ENCODE measurements at places on chromosomes 6 and 20. TPM values are rescaled to one million over a fixed set of nuclear protein-coding genes. Genes with fewer than 3 reads are reported as not detected.

The SLC22A1 gene
- not detected for polyA plus RNA-seq

The HTR1E gene
- 4.1 TPM for polyA plus RNA-seq

The OPRM1 gene
- polyA plus RNA-seq: not detected

The GRIK2 gene
- 0.97 TPM for polyA plus RNA-seq

The HMGN4 gene
- polyA plus RNA-seq: 53.5 TPM

The COL9A3 gene
- polyA plus RNA-seq: 3.0 TPM

The HLA-DRA gene
- 118 TPM for polyA plus RNA-seq

The SLC17A1 gene
- not detected for polyA plus RNA-seq

The ENPP5 gene
- polyA plus RNA-seq: 8.2 TPM

The PHACTR3 gene
- polyA plus RNA-seq: 13.0 TPM

The OR2H2 gene
- polyA plus RNA-seq: not detected

The NEURL2 gene
- 11.8 TPM for polyA plus RNA-seq

The RAET1L gene
- polyA plus RNA-seq: not detected

The TFEB gene
- polyA plus RNA-seq: 2.8 TPM

The GNAS-AS1 gene
- polyA plus RNA-seq: 0.22 TPM

The ELOVL2 gene
- polyA plus RNA-seq: 0.18 TPM

The ZNF311 gene
- 1.4 TPM for polyA plus RNA-seq

The OR2J2 gene
- polyA plus RNA-seq: not detected

The CAPN11 gene
- 0.38 TPM for polyA plus RNA-seq

The KIAA0408 gene
- 2.1 TPM for polyA plus RNA-seq

The PRSS35 gene
- polyA plus RNA-seq: 11.3 TPM

The LY6G6C gene
- polyA plus RNA-seq: not detected

The TBC1D20 gene
- 37.7 TPM for polyA plus RNA-seq

The LAMA2 gene
- 67.6 TPM for polyA plus RNA-seq

The ADGRF1 gene
- not detected for polyA plus RNA-seq

The GABRR1 gene
- polyA plus RNA-seq: not detected

The MAS1L gene
- polyA plus RNA-seq: 0.15 TPM

The ACAT2 gene
- 56.6 TPM for polyA plus RNA-seq
